H1 (cell line): ENCODE measurements at places on chromosomes 5 and 9. TPM values are rescaled to one million over a fixed set of nuclear protein-coding genes. Genes with fewer than 3 reads are reported as not detected.

SLC22A4 gene
- 0.31 and 0.45 TPM in 2 replicates for polyA plus RNA-seq

UBE2QL1 gene
- polyA plus RNA-seq = 0.65 and 0.72 TPM in 2 replicates

CER1 gene
- 0.26 and 0.28 TPM in 2 replicates for polyA plus RNA-seq

ANXA2R gene
- 0.08 and 0.11 TPM in 2 replicates for polyA plus RNA-seq

TRMT10B gene
- 2.0 and 2.4 TPM in 2 replicates for polyA plus RNA-seq

DRD1 gene
- 0.03 and 0.05 TPM in 2 replicates for polyA plus RNA-seq

NR2F1-AS1 gene
- 1.1 and 5.6 TPM in 2 replicates for polyA plus RNA-seq

DMRT3 gene
- 0.05 TPM in 1 of 2 replicates, not detected in the other for polyA plus RNA-seq

NTNG2 gene
- 1.2 and 1.5 TPM in 2 replicates for polyA plus RNA-seq

AGPAT2 gene
- 37.6 and 52.1 TPM in 2 replicates for polyA plus RNA-seq

KDM4C gene
- 13.0 and 13.2 TPM in 2 replicates for polyA plus RNA-seq

MCIDAS gene
- polyA plus RNA-seq = 0.15 and 0.17 TPM in 2 replicates

LCN6 gene
- polyA plus RNA-seq = not detected in 2 replicates

SHOC1 gene
- not detected in 2 replicates for polyA plus RNA-seq

AQP3 gene
- polyA plus RNA-seq = 6.4 and 7.6 TPM in 2 replicates

AK8 gene
- 0.35 and 0.39 TPM in 2 replicates for polyA plus RNA-seq

SGCD gene
- under 0.01 and 0.08 TPM in 2 replicates for polyA plus RNA-seq

RABL6 gene
- 70.1 and 98.6 TPM in 2 replicates for polyA plus RNA-seq

IL5 gene
- polyA plus RNA-seq = not detected in 2 replicates

GAPT gene
- not detected in 2 replicates for polyA plus RNA-seq

EPB41L4A gene
- 1.1 and 1.6 TPM in 2 replicates for polyA plus RNA-seq

MIER3 gene
- 7.7 and 9.6 TPM in 2 replicates for polyA plus RNA-seq

MAP1B gene
- 24.5 and 70.4 TPM in 2 replicates for polyA plus RNA-seq

SPATA31A1 gene
- 0.11 and 0.25 TPM in 2 replicates for polyA plus RNA-seq

ACSL6 gene
- 2.3 and 3.4 TPM in 2 replicates for polyA plus RNA-seq

PMPCA gene
- 60.0 and 78.1 TPM in 2 replicates for polyA plus RNA-seq

DNLZ gene
- 11.6 and 13.6 TPM in 2 replicates for polyA plus RNA-seq

PHYHD1 gene
- 25.6 and 33.2 TPM in 2 replicates for polyA plus RNA-seq

CATSPER3 gene
- 0.60 and 0.62 TPM in 2 replicates for polyA plus RNA-seq

SCGB3A2 gene
- polyA plus RNA-seq = 36.7 and 47.1 TPM in 2 replicates

TOR2A gene
- 24.9 and 34.2 TPM in 2 replicates for polyA plus RNA-seq

CDH6 gene
- polyA plus RNA-seq = 1.6 and 1.9 TPM in 2 replicates

LCN2 gene
- 1.6 TPM in 2 replicates for polyA plus RNA-seq

TNFSF8 gene
- not detected in 2 replicates for polyA plus RNA-seq

TMEM171 gene
- 2.2 and 3.2 TPM in 2 replicates for polyA plus RNA-seq

TAS2R1 gene
- polyA plus RNA-seq = not detected in 2 replicates

FBLL1 gene
- 30.9 and 38.1 TPM in 2 replicates for polyA plus RNA-seq

P4HA2 gene
- polyA plus RNA-seq = 8.9 and 9.3 TPM in 2 replicates

MYORG gene
- 1.2 and 1.4 TPM in 2 replicates for polyA plus RNA-seq
